ENCODE measurements at places on chromosomes 4 and X.
A peak's percentile ranks its signal among the peaks of the same experiment; 100 is the strongest.

DNA sequence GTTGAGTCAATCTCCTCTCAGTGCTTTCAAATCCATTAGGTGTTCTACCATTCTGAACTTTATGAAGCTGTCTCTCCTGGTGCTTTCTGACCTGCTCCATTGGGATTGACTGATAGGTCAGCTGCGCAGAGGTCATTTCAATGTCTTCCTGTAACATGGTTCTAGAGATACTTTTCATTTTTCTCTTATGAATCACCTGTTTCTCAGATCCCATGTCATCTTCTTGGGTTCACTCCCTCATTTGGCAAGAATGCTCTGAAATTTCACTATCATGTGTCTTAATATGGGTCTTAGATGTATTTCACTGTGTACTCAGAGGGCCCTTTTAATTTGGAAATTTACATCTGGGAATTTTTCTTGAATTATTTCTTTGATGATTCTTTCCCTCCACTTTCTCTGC, 13.8 kb upstream of the PGM2 start:
- DNase-seq: no peak

GRCh38 chrX:68396953-68397352, 36.3 kb downstream of the OPHN1 start:
- DNase-seq: no peak

GRCh38 chrX:38970074-38970473, 168.8 kb downstream of the MID1IP1 start:
- no peak for DNase-seq

GRCh38 chr4:113502476-113502875, 259.1 kb downstream of the CAMK2D start:
- DNase-seq: no peak

DNA sequence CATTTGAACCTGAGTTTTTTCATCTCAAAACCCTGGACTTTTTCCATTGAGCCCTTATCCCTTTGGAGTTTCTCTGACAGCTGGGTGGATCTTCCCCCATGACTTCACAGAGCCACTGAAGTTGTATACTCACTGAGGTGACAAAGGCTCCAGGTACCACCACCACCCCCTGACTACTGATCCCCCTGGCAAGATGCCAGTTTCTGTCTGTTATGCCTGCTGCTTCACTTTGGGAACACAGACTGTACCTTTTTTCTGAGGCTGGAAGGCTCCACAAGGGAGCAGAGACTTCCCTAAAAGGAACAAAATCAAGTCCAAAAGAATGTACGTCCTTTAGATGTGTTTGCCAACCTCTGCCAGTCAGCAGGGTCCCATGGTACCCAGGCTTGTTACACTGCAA, 160.3 kb upstream of the JADE1 start:
- DNase-seq: no peak

DNA sequence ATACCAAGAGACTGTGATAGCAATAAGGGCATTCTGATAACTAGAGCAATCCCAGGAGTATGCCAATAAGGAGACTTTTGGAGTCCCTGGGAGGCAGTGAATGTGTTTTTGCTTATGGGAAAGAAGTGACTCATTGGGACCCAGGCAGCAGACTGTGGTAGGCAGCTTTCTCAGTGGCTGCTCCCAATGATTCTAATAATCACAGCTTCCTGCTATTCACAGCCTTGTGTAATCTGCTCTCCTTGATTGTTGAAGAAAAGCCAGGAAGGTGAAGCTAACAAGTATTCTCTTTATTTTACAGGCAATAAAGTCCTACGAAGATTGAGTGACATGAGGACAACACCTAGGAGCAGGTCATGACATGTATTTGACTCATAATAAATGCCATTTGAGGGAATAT, 70.3 kb upstream of the DDX60 start:
- no peak for DNase-seq

GRCh38 chrX:32170481-32170880, 1040.9 kb downstream of the DMD start:
- peak; percentile 3 for DNase-seq

GRCh38 chr4:8267077-8267476, 2.5 kb upstream of the HTRA3 start:
- DNase-seq: peak; percentile 66

DNA sequence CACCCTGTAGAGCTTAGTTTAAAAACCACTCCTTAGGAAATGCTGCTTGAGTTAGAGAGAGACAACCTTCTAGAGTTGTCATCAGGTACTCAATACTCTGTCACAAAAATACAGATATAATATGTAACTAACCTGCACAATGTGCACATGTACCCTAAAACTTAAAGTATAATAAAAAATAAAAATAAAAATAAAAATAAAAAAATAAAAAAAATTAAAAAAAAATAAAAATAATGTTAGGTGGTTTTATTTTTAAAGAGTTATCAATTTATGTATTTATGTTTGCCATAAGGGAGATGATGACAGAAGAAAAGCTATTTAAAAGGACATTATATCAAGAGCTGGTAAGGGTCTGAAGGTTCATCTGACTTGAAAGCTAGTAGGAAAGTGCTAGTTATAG, 397.9 kb downstream of the TMA16 start:
- no peak for DNase-seq

DNA sequence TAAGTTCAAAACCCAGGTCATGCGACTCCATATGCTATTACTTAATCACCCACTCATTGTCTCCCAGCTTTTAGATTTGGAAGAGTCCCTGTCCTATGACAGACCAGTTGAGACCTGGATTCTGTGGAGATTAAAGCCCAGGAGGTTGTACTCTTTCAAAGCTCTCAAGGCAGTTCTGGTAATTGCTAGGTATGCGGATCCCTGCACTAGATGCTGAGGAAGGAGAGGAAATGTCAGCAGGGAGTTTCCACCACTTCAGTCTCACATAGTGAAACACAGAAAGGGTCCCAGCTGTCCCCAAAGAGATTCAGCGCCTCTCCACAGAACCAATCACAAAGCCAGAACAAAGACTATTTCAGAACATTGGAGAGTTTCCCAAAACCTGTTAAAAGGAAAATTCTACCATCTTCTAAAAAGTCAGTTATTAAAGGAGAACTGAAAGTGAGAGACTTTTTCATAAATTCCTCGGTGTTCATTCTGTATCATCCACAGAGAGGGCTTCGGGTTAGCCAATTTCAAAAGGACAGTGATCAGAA, 53.4 kb downstream of the IRF2 start:
- DNase-seq: no peak

- peak; percentile 34 for DNase-seq
These were observed 460.4 kb upstream of the GALNT7 start for GRCh38 chr4:172708184-172708583.

DNA sequence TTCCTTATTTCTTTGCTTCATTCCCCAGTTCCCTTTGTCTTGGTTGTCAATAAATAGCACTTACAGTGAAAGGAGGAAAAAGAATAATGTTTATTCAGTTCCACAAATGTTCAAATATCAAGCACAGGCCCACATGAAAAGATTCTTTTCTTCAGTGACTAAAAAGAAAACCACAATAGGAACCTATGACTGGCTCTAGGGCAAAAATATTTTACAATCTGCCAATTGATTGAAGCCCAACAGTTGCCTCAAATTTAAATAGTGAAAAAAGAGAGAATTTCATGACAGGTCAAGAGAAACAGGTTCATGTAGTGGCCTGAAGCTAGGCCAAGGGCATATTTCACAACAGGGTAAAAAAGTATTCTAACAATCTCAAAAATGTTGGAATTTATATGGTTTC, 553.8 kb downstream of the CENPC start:
- DNase-seq: no peak

DNA sequence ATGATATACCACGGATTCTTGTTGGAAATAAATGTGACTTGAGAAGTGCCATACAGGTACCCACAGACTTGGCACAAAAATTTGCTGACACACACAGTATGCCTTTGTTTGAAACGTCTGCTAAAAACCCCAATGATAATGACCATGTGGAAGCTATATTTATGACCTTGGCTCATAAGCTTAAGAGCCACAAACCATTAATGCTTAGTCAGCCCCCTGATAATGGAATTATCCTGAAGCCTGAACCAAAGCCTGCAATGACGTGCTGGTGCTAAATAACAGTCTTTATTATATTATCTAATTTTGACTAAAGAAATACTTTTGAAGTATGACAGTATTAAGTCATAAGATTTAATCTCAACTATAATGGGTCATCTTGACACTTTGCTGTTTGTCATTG, 18.9 kb downstream of the RAB33B start:
- DNase-seq: no peak

GRCh38 chr4:144989306-144989705, 108.7 kb downstream of the ANAPC10 start:
- DNase-seq: no peak

DNA sequence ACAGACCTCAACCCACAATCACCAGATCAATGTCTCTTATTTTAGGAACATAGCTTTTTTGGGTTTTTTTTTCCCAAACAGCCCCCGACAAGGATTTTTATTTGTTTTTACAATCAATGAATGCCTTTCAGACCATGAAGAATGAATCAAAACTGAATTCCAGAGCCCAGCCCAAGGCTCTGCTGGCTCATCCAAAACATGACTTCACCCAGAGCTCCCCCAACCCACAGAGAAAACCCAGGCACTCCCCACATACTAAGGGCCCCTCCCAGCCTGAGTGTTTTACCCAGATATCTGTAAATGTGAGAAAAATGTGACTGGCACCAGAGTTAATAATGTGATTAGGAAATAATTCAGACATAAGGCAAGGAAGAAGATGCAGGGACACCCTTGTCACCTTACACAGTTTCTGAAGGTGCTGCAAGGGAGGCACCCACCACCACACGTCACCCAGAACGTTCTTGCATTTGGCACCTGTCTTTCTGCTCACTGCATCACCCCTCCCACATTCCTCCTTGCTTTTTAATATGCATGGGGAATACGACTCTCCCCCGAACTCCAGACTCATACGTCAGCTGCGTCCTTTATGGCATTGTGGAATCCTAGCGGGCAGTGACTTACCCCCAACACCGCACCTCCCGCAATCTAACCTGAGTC, 47.8 kb upstream of the C4orf50 start:
- no peak for DNase-seq

- DNase-seq: peak; percentile 85
These were observed 855.0 kb upstream of the GRID2 start for GRCh38 chr4:91448668-91449330.

- no peak for DNase-seq
These were observed 362.3 kb downstream of the NAF1 start for GRCh38 chr4:162804351-162804924.

DNA sequence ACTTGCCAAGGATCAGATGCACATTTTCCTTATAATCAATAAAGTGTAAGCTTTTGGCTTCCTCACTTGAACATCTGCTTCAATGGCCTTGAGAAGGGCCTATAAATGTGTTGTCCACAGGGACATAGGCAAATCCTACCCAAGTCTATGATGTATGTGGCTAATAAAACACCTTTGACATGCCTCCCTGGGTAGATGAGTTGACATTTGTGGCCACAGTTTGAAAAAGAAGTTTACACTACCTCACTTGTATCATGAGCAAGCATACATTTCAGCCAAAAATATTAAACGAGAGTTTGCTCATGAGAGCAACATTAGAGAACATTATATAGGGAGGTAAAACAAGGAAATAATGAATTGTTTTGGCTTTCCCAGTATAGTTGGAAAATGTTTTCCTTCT, 1067.7 kb downstream of the C4orf33 start:
- no peak for DNase-seq

GRCh38 chr4:128006592-128006991, 41.4 kb downstream of the ABHD18 start:
- DNase-seq: no peak

- DNase-seq: peak; percentile 65
These were observed 8.2 kb upstream of the YIPF6 start for GRCh38 chrX:68490644-68491043.

DNA sequence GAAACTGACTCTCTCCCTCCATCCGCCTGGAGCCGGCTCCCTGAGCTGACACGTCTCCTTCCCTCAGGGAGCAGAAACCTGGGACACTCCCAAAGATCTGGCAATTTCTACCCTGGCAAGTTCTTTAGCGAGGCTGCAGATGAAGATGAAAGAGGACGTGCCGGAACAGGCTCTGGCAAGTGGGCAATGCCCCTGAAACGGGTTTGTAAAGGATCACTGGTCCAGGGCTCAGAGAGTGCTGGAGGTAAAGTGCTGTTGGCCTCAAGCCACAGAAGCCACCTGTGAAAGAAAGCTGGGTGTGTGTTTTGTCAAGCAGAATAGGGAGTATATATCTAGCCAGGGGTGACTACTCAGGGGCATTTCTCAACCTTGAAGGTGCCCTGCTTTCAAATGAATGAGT, 131.4 kb upstream of the ATP6AP2 start:
- DNase-seq: no peak

GRCh38 chr4:158170691-158171561, 1.9 kb downstream of the GASK1B start:
- no peak for DNase-seq

GRCh38 chr4:169976951-169977350, 49.2 kb downstream of the MFAP3L start:
- no peak for DNase-seq

GRCh38 chr4:43113196-43113595, 220.7 kb downstream of the GRXCR1 start:
- peak; percentile 66 for DNase-seq

DNA sequence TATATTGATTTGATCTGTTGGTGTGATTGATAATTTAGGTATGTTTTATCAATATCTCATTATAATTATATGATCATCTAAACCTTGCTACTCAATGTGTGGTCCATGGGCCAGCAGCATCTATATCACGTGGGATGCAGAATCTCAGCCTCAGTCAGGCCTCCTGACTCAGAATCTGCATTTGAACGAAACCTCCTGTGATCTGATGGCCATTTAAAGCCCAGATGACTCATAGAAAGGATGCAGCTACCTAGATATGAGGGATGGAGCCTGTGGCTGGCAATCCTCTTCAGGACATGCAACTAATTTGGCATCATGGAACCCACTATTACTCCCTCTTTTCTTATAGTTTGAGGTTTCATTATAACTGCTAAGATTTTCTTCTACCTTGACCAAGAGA, 11.3 kb upstream of the CHRNA9 start:
- no peak for DNase-seq

DNA sequence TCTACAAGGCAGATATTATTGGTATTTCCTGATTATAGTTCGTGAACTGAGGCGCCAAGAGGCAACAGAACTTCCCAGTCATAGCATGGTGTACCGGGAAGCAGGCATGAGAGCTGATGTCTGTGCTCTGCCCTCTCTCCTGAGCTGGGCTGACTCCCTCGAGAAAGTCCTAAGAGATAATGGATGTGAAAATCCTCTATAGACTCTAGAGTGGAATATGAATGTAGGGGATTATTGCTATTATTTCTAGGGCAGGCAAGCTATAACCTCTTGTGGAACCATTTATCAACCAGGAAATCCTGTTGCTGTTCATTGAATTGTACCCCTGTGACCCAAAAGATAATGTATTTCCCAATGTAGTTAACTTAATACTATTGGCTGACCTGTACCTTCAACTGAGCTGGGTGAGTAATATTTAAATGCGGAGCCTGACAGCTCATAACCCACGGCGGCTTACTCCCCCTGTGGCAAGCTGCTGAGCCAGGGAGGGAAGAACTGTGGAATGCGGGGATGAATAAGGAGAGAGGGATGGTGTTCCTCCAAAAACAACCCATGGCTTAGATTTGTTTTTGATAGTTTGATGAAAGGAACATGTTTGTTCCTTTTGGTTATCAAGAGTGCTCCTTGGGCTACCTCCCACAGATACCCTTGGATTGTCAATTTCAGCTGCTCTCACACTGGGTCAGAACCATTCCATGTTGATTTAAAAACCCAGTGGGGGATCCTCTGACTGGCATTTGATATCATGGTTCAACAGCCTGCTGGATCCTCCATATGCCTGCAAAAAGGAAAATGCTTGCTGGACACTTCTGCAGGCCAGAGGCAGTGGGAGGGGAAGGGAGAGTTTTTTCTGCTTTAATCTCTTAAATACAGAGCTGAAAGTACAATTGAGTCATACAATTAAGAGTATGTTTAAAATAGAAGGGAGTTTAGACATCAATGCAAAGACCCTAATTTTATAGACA, 339.0 kb upstream of the BOD1L1 start:
- no peak for DNase-seq

- no peak for DNase-seq
These were observed 117.3 kb downstream of the FAT4 start for GRCh38 chr4:125432078-125432477.

All from OCI-M1 (cell line).